Neural progenitor cell (in vitro differentiated cells): ENCODE measurements at places on chromosomes 11 and 22. TPM values are rescaled to one million over a fixed set of nuclear protein-coding genes. Genes with fewer than 3 reads are reported as not detected.

The KRTAP5-2 gene
- not detected in 2 replicates for total RNA-seq

The DEPDC7 gene
- total RNA-seq = 0.39 and 0.74 TPM in 2 replicates

The PHF21B gene
- total RNA-seq = 6.7 and 22.6 TPM in 2 replicates

The ZBTB3 gene
- total RNA-seq = 9.2 and 22.8 TPM in 2 replicates
